ENCODE measurements at places on chromosomes 3 and 15.

GRCh38 chr3:82568776-82569338 lies 807.4 kb upstream of the GBE1 start:
- DNase-seq = no peak

DNA sequence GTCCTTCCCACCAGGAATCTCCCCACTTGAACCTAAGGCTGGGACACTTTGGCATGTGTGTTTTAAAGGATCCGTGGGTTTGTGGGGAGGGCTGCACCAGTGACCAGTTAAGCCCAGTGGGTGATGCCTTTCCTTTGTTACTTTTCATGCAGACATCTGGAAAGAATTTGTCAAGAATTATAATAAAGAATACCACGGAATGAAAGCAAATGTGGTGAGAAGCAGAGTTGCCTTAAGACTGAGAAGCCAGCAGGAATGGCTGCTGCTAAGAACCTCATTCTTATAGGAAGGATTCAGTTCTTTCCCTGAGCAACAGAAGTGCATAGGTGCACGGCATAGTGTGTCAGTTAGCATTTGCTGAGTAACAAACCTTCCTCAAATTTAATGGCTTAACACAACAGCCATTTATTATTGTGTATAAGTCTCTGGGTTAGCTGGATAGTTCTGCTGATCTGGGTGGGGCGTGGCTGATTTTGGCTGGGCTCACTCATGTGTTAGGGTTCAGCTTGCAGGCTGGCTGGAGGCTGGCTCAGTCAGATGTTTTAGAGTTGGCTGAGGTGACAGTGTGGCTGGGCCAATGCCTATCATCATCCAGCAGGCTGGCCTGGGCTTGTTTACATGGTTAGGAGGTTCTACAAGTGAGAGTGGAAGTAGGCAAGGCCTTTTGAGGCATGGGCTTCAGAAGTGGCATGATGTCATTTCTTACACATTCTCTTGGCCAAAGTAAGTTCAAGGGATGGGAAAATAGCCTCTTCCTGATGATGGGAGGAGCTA lies 262.7 kb upstream of the CTDSPL start:
- no peak for DNase-seq

DNA sequence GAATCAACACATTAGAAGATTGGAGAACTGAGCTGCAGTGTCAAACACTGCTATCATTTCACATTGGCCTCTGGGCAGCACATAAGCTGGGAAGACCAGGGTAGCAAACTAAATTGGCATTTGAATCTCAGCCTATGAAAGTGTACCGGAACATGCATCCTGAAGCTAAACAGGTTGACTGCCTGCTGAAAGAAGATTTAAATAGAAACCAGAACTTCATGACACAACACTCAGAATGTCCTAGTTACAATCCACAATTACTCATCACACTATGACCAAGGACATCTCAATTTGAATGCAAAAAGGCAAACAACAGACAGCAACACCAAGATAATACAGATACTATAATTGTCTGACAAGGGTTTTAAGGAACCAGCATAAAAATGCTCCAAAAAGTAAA lies 26.2 kb downstream of the TM2D3 start:
- no peak for DNase-seq

DNA sequence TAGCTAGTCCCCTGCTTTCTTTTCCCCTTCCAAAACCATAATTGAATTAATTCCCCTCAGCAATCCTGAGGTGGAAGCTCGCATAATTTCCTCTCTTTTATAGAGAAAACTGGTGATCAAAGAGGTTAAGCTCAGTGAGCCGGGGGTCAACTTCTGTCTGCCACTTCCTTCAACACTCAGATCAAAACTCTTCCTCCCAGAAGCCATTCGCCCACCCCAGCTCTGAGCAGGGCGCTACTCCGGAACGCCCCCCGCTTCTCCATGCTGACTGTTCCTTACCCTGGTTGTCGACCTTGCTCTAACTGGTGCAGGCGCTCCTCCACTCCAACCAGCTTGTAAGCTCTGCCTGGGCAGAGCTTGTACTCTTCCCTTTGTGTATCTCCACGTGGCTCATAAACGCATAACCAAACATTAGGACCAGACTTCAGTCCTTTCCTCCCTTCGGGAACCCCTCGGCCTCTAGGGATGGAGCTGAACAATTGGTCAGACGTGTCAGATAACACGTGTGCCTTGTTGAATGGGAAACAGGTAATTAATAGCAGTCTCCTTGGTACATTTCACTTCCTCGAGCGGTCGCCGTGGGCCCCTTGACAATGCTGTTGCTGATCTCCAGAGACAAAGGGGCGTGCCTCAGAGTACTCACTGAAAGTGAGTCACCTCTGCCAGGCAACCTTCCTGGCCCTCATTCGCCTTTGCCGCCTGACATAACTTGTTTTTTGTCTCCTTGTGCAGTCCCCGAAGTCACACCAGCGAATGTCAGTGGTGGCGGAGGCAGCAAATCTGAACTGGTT lies 71.8 kb downstream of the IL5RA start:
- no peak for DNase-seq

DNA sequence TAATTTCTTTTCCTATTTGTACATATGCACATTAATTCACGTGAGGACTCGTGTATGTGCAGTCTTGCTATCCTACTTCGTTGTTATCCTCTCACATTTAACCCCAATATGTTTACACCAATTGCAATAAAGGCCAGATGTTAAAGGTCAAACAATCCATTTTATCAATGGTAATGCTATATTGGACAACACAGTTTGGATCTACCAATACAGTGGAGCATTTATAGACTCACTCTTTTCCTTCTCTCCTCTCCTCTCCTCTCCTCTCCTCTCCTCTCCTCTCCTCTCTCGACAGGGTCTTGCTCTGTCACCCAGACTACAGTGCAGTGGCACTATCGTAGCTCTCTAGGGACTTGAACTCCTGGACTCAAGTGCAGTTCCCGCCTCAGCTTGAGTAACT lies 324.0 kb downstream of the PTPRG start:
- no peak for DNase-seq

DNA sequence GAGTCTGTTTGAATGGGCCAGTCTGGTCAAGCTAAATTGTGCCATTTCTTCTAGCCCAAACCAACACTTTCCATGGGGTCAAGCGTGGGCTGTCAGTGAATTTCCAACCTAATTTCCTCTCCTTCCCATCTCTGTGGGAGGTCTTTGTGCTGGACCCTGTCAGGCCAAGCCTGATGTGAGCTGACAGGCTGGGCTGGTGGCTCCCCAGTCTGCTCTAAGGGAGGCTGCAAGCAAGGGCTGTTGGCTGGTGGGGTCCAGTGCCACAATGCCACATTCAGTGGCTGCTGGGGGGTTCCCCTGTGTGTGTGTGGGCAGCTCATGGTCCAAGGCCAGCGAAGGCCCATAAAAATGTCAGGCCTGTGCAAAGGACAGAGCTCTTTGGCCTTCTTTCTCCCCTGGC lies 216.1 kb downstream of the OPA1 start:
- DNase-seq = no peak

GRCh38 chr3:99663977-99664376 lies 25.6 kb downstream of the COL8A1 start:
- DNase-seq = no peak

- DNase-seq = no peak
Measured at GRCh38 chr3:179179256-179179655, 31.1 kb downstream of the PIK3CA start.

DNA sequence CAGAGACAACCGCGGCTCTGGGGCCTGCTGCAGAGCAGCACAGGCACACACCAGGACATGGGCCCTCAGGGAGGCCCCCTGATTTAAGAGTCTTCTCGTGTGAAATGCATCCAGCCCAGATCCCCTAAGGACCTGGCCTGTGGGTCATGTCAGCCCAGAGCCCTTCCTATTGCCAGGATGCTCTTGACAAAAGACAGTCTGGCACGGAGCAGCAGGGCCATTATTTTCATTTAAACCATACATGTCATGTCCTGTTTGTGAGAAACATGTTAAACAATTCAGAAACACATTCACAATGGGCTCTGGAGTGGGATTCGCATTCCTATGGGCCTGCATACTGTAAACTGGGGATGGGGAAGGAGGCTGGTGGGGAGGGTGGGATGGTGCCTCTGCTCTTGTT lies 367.4 kb upstream of the WNT5A start:
- DNase-seq = no peak
